Hair follicular keratinocyte (primary cell): ENCODE measurements at places on chromosomes 1 and 21. TPM values are rescaled to one million over a fixed set of nuclear protein-coding genes. Genes with fewer than 3 reads are reported as not detected.

OR2T29 gene
- not detected in 2 replicates for total RNA-seq

OR2W3 gene
- total RNA-seq = 0.86 TPM in 1 of 2 replicates, not detected in the other

NPL gene
- total RNA-seq = 1.8 and 2.8 TPM in 2 replicates

FAAH gene
- 9.8 and 11.6 TPM in 2 replicates for total RNA-seq

PBX1 gene
- total RNA-seq = 0.53 and 0.86 TPM in 2 replicates

RXFP4 gene
- total RNA-seq = 0.23 TPM in 1 of 2 replicates, not detected in the other

TEDDM1 gene
- not detected in 2 replicates for total RNA-seq

TMEM222 gene
- 20.0 and 20.9 TPM in 2 replicates for total RNA-seq

RGS8 gene
- not detected in 2 replicates for total RNA-seq

CSF1 gene
- 4.7 and 6.6 TPM in 2 replicates for total RNA-seq

RCSD1 gene
- 0.27 and 0.31 TPM in 2 replicates for total RNA-seq

HMGCS2 gene
- not detected in 2 replicates for total RNA-seq

AADACL3 gene
- not detected in 2 replicates for total RNA-seq

CDCA8 gene
- 13.4 and 34.4 TPM in 2 replicates for total RNA-seq

CYP4Z1 gene
- not detected in 2 replicates for total RNA-seq

OR2T4 gene
- total RNA-seq = not detected in 2 replicates

PTGFR gene
- 0.08 and 0.31 TPM in 2 replicates for total RNA-seq

PROX1 gene
- 0.15 and 0.16 TPM in 2 replicates for total RNA-seq

NUCKS1 gene
- 67.5 and 72.4 TPM in 2 replicates for total RNA-seq

CFHR3 gene
- not detected in 2 replicates for total RNA-seq

KRTAP19-1 gene
- total RNA-seq = not detected in 2 replicates

IL10 gene
- total RNA-seq = not detected in 2 replicates

ZNF678 gene
- total RNA-seq = 1.5 and 5.7 TPM in 2 replicates

RGS1 gene
- not detected in 2 replicates for total RNA-seq

FCN3 gene
- total RNA-seq = not detected in 2 replicates

LCE1B gene
- total RNA-seq = 0.11 TPM in 1 of 2 replicates, not detected in the other

SPRR2F gene
- total RNA-seq = not detected in 2 replicates

SPRR4 gene
- not detected in 2 replicates for total RNA-seq

PRPF38B gene
- 9.8 and 11.4 TPM in 2 replicates for total RNA-seq

SPRR2D gene
- 1.1 and 1.2 TPM in 2 replicates for total RNA-seq

C1orf141 gene
- not detected in 2 replicates for total RNA-seq

SH2D2A gene
- total RNA-seq = 10.5 and 12.8 TPM in 2 replicates

GLIS1 gene
- total RNA-seq = 0.04 TPM in 1 of 2 replicates, not detected in the other

MRTO4 gene
- total RNA-seq = 39.5 and 82.8 TPM in 2 replicates

CLDN8 gene
- total RNA-seq = not detected in 2 replicates

PCP4 gene
- not detected in 2 replicates for total RNA-seq

MR1 gene
- 17.0 and 22.5 TPM in 2 replicates for total RNA-seq

ABCA4 gene
- 3.2 and 9.7 TPM in 2 replicates for total RNA-seq

CDC7 gene
- total RNA-seq = 4.3 and 11.8 TPM in 2 replicates

ZBTB8A gene
- total RNA-seq = 4.1 and 4.9 TPM in 2 replicates

CAMK2N1 gene
- 18.5 and 26.4 TPM in 2 replicates for total RNA-seq

GJA8 gene
- total RNA-seq = not detected in 2 replicates

INKA2 gene
- 2.0 and 2.1 TPM in 2 replicates for total RNA-seq

RAP1GAP gene
- 0.23 and 0.95 TPM in 2 replicates for total RNA-seq

ZNF691 gene
- total RNA-seq = 6.0 and 6.2 TPM in 2 replicates

KIF26B gene
- total RNA-seq = 0.95 and 3.2 TPM in 2 replicates

ARPC5 gene
- 140 and 160 TPM in 2 replicates for total RNA-seq

RNF186 gene
- total RNA-seq = not detected in 2 replicates

VSIG8 gene
- total RNA-seq = not detected in 2 replicates

AMY1C gene
- not detected in 2 replicates for total RNA-seq
